A673 (cell line): ENCODE measurements at places on chromosomes 7 and 10. TPM values are rescaled to one million over a fixed set of nuclear protein-coding genes. Genes with fewer than 3 reads are reported as not detected.

Gene FAM204A
- total RNA-seq, result 85.2 and 103 TPM in 2 replicates

Gene SLC16A12
- total RNA-seq, result 0.54 and 0.74 TPM in 2 replicates

Gene CDNF
- total RNA-seq, result 0.34 and 0.83 TPM in 2 replicates

Gene OR9A2
- not detected in 2 replicates for total RNA-seq

Gene SVOPL
- total RNA-seq, result not detected in 2 replicates

Gene TRRAP
- 48.3 and 50.2 TPM in 2 replicates for total RNA-seq

Gene SEMA4G
- total RNA-seq, result 6.1 and 9.2 TPM in 2 replicates

Gene IL6
- total RNA-seq, result not detected in 2 replicates

Gene SPDYE2B
- not detected in 2 replicates for total RNA-seq

Gene SGPL1
- 48.6 and 65.5 TPM in 2 replicates for total RNA-seq

Gene TIMM23B
- total RNA-seq, result 20.6 and 21.5 TPM in 2 replicates

Gene TRIM8
- 29.4 and 32.0 TPM in 2 replicates for total RNA-seq

Gene FGF8
- not detected in 2 replicates for total RNA-seq

Gene DGKI
- total RNA-seq, result 0.39 TPM in 1 of 2 replicates, not detected in the other

Gene TRIM73
- 0.39 and 0.55 TPM in 2 replicates for total RNA-seq

Gene LIPJ
- total RNA-seq, result 0.11 TPM in 1 of 2 replicates, not detected in the other

Gene UBE2D1
- total RNA-seq, result 16.9 and 18.6 TPM in 2 replicates

Gene ZWINT
- 104 and 112 TPM in 2 replicates for total RNA-seq

Gene PLPP4
- not detected in 2 replicates for total RNA-seq

Gene APBB1IP
- total RNA-seq, result not detected in 2 replicates

Gene EN2
- not detected in 2 replicates for total RNA-seq

Gene ARHGAP21
- 68.6 and 76.5 TPM in 2 replicates for total RNA-seq

Gene TBXAS1
- 1.5 and 2.5 TPM in 2 replicates for total RNA-seq

Gene STOX1
- total RNA-seq, result 2.1 and 2.4 TPM in 2 replicates

Gene ADAM8
- total RNA-seq, result 1.0 and 1.2 TPM in 2 replicates

Gene SLC26A5
- not detected in 2 replicates for total RNA-seq

Gene GIMAP1
- total RNA-seq, result not detected in 2 replicates

Gene IPMK
- total RNA-seq, result 8.2 and 8.3 TPM in 2 replicates

Gene RBM17
- 195 and 200 TPM in 2 replicates for total RNA-seq

Gene PRXL2A
- 98.7 and 100 TPM in 2 replicates for total RNA-seq

Gene DENND11
- 11.9 and 12.3 TPM in 2 replicates for total RNA-seq

Gene FAM237B
- total RNA-seq, result not detected in 2 replicates

Gene TCAF2
- 0.09 TPM in 1 of 2 replicates, not detected in the other for total RNA-seq

Gene ENTPD1
- 0.37 and 0.92 TPM in 2 replicates for total RNA-seq

Gene CCDC136
- 4.4 and 6.9 TPM in 2 replicates for total RNA-seq

Gene TMEM229A
- 22.2 and 24.6 TPM in 2 replicates for total RNA-seq

Gene TMEM184A
- not detected in 2 replicates for total RNA-seq

Gene GRID1
- not detected in 2 replicates for total RNA-seq

Gene SPOCK2
- 0.11 and 0.32 TPM in 2 replicates for total RNA-seq

Gene CTTNBP2
- total RNA-seq, result 21.8 and 26.3 TPM in 2 replicates

Gene GPNMB
- 1.0 and 2.1 TPM in 2 replicates for total RNA-seq

Gene CBX3
- total RNA-seq, result 228 TPM in 2 replicates

Gene COL28A1
- total RNA-seq, result 0.22 and 0.34 TPM in 2 replicates

Gene SLC13A1
- total RNA-seq, result not detected in 2 replicates
